ENCODE measurements at places on chromosomes 6 and 20. TPM values are rescaled to one million over a fixed set of nuclear protein-coding genes. Genes with fewer than 3 reads are reported as not detected.

GRCh38 chr20:15440049-15440820 is 1102.8 kb upstream of the FLRT3 start:
- H3K4me3 ChIP-seq: no peak overlapping the region
- no peak overlapping the region for H3K27ac ChIP-seq
- DNase-seq: no peak

DNA sequence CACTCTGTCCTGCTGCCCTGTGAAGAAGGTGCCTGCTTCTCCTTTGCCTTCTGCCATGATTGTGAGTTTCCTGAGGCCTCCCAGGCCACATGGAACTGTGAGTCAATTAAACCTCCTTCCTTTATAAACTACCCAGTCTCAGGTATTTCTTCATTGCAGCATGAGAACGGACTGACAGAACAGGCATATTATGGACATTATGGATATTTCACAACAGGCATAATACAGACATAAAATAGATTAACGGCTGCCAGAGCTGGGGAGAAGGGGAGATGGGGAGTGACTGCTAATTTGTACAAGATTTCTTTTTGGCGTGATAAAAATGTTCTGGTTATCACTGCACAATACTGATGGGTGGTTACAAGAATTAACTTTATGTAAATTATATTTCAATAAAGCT is 29.4 kb downstream of the TRPC4AP start:
- H3K27ac ChIP-seq: no peak overlapping the region
- peaks cover 18% of the 10 kb centered on the region for H3K4me1 ChIP-seq
- H3K27me3 ChIP-seq: no peaks in the 10 kb centered on the region
- DNase-seq: no peak

GRCh38 chr6:88890860-88891845 is 72.3 kb downstream of the RNGTT start:
- no peak overlapping the region for H3K27ac ChIP-seq
- peak; percentile 20 for DNase-seq
- no peak overlapping the region for H3K4me3 ChIP-seq
- no peaks in the 10 kb centered on the region for H3K27me3 ChIP-seq
- H3K36me3 ChIP-seq: 0 out of 2 replicates have a peak, but pooled peaks cover 3% of the 10 kb centered on the region

DNA sequence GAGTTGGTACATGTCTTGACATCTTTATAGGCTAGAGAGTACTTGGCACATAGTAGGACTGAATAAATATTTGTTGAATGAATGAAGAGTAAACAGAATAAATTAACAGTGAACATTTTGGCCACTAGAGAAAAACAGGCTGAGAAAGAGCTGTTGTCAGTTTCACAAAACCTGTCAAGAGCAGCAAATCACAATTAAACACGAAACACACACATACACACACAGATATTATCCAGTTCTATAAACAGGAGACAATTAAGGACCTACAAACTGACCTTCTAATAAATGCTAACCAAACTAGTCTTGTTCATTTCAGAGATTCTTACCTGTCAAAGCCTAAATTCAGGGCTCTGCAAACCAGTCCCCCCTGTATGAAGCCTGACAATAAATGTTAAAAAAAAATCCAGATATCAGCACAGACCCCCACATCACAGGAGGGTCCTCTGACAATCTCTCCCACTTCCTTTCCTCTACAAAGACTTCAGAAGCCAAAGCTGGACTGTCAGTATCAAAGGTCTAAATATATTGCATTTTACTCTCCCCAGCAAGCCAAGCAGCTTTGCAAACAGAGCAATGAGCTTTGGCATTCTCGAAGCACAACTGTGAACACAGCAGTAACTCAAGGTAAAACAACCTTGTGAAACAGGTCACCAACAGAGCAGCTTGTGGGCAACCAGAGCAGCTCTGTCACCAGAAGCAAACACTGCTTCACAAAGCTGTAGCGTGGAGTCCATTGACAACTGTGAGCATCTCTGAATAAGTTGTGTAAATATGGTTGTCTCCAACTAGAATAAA is 229.9 kb downstream of the TBXT start:
- H3K27ac ChIP-seq: no peak overlapping the region
- no peak overlapping the region for H3K4me3 ChIP-seq
- H3K4me1 ChIP-seq: no peaks in the 10 kb centered on the region
- H3K36me3 ChIP-seq: peaks cover 10% of the 10 kb centered on the region
- no peak for DNase-seq

GRCh38 chr6:25536781-25537180 is 115.2 kb upstream of the SCGN start:
- H3K4me1 ChIP-seq: no peaks in the 10 kb centered on the region
- no peak overlapping the region for H3K4me3 ChIP-seq
- H3K27me3 ChIP-seq: no peaks in the 10 kb centered on the region
- H3K27ac ChIP-seq: no peak overlapping the region

DNA sequence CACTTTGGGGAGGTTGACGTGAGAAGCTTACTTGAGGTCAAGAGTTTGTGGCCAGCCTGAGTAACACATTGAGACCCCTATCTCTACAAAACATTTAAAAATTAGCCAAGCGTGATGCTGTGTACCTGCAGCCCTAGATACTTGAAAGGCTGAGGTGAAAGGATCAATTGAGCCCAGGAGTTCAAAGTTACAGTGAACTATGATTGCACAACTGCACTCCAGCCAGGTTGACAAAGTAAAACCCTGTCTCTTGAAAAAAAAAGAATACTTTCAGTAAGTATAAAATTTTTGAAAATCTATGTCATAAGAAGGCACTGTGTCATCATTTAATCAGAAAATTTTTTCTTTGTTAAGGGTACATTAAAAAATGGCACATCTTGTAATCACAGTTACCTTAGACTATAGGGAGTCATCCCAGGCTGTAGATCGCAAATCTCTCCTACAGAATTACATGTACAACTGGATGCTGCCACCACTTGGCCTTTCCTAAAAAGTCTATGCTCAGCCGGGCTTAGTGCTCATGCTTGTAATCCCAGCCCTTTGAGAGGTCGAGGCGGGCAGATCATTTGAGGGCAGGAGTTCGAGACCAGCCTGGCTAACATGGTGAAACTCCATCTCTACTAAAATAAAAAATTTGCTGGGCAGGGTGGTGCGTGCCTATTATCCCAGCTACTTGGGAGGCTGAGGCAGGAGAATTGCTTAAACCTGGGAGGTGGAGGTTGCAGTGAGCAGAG is 17.0 kb upstream of the MRS2 start:
- no peak overlapping the region for H3K27ac ChIP-seq
- DNase-seq: no peak
- H3K4me3 ChIP-seq: no peak overlapping the region
- no peaks in the 10 kb centered on the region for H3K27me3 ChIP-seq

BAG2 gene
- polyA plus RNA-seq: 6.7 TPM
